Fibroblast of skin of right quadriceps (primary cell): ENCODE measurements at places on chromosomes 12 and 14.

- DNase-seq, result no peak
Measured at GRCh38 chr12:100164153-100164704, 21.6 kb upstream of the BLTP3B start.

DNA sequence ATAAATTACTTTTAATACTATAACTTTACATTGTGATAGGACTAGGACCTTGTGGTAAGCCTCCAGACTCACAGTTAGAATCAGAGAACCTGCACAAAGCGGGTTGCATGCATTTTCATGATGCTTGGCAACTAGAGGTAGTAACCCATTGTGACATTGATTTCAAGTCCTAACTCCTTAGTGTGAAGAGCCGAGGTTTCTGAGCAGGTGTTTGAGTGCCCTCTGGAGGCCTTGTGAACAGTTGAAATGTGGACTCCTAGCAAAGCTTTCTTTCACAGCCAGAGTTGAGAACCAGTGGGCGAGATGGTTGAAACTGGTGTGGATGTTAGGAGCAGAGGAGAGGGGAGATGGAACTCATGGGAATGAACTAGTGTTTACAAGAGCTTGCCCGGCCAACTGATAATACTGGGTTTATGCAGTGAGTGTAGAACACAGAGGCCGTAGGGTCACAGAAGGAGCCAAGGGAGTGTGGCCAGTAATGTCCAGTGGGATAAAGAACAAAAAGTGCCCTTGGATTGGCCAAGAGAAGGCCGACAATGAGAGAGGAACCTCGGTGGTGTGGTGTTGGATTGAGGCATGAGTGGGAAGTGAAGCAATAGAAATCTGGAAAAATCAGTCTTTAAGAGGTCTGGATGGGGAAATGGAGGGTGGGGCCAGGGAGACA lies 10.9 kb downstream of the ZNF664 start:
- DNase-seq, result peak; percentile 69

DNA sequence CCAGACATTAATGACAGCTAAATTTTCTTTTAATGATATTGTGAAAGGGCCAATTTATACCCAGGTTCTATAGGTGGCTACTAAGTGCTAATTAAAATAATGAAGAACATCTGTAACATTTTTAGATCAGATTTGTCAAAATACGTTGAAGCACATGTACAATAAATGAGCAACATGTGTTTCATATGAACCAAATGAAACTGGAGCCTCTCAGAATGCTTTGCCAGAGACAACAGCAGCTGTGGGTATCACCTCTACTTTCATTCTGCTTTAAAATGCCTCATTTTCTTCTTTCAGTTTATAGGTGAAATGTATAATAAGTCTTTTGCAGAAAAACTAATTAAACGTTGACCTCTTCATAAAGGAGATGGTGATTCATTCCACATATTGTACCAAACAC lies 26.1 kb upstream of the MYF6 start:
- no peak for DNase-seq

- DNase-seq, result no peak
Measured at GRCh38 chr14:68728342-68729106, 64.3 kb downstream of the ZFP36L1 start.

DNA sequence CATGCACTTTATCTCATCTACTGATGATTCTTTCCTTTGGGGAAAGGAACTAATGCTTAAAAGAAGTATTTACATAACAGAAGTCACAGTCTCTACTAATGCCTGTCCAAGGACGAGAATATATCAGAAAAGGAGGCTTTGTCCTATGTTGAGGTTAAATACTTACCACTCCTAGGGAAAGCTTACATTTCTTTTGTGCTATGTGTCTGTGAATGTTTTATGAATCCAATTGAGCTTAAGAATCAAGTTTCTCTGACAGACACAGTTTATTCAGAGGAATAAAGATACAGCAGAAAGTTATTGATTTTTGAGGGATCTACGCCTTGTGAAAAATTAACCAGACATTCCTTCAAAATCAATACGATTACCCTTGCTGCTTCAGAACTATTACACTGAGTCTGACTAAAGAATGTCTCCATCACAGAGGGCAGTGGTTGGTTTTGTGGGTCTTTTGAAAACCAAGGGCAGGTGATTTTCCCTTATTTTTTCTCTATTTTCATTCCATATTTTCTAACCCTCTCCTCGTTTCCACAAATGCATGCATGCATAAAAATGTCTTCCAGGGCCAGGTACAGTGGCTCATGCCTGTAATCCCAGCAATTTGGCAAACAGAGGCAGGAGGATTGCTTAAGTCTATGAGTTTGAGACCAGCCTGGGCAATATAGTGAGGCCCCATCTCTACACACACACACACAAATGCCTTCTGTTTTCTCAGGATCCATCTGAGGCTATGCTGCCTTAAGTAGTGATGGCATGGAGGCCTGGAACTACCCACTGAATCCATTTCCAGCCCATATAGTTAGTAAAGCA lies 1095.1 kb downstream of the GALC start:
- DNase-seq, result no peak

DNA sequence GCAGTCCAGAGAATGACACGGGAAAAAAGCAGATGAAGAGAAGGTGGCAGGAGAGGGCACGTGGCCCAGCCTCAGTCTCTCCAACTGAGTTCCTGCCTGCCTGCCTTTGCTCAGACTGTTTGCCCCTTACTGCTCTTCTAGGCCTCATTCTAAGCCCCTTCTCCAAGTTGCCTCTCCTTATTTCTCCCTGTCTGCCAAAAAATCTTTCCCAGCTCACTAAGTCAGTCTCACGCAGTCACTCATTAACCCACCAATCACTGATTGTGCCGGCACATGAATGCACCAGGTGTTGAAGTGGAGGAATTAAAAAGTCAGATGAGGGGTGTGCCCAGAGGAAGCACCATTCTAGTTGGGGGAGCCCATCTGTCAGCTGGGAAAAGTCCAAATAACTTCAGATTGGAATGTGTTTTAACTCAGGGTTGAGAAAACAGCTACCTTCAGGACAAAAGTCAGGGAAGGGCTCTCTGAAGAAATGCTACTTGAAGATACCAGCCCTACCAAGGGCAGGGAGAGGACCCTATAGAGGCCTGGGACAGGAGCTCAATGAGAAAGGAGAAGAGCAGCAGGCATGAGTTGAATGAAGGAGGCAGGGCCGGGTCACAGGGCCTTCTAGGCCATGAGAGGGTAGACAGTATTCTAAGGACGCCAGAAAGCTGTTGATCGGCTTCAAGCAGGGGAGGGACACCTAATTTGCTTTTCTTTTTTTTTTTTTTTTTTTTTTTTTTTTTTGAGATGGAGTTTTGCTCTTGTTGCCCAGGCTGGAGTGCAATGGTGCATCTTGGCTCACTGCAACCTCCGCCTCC lies 40.9 kb downstream of the DAD1 start:
- DNase-seq, result no peak
